ENCODE measurements at places on chromosomes 11 and 22.

DNA sequence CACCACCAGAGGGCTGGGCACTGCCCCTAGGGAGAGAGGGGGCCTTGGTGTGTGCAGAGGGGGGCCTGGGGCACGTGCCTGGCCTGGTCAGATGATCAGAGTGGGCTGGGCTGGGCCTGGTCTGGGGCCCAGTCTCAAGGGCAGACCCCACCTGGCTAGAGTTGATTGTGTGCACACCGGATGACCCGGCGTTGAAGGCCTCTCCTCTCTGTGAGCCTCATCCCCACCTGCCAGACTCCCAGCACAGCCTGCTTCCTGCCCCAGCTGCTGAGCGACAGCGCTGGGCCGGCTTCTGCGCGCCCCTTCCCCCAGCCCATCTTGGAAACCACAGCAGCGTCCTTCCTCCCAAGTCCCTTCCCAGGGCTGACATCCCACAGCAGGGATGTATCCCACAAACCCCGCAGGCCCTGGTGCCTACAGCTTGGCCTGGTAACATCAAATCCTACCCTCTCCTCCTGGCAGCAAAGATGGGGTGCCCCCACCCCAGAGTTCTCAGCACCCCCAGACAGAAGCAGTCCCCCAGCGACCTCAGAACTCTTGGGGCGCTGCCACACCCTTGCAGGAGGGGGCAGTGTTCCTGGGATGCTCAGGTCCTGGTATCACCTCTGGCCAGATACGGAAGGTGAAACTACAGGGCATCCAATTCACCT lies 11.0 kb upstream of the TSSC4 start:
- peaks cover 15% of the 10 kb centered on the region for H3K4me1 ChIP-seq
- H3K27ac ChIP-seq = peak overlapping the region; percentile 15
- DNase-seq = no peak
- H3K4me3 ChIP-seq = peak overlapping the region; percentile 63
- H3K36me3 ChIP-seq = peaks cover 4% of the 10 kb centered on the region
- H3K27me3 ChIP-seq = peaks cover 9% of the 10 kb centered on the region

GRCh38 chr11:108871867-108872266 lies 207.0 kb downstream of the DDX10 start:
- H3K36me3 ChIP-seq = no peaks in the 10 kb centered on the region
- H3K4me1 ChIP-seq = peaks cover 11% of the 10 kb centered on the region
- DNase-seq = no peak

- H3K36me3 ChIP-seq = no peaks in the 10 kb centered on the region
- no peak for DNase-seq
- H3K27ac ChIP-seq = no peak overlapping the region
- H3K4me1 ChIP-seq = no peaks in the 10 kb centered on the region
- peaks cover 7% of the 10 kb centered on the region for H3K27me3 ChIP-seq
- H3K4me3 ChIP-seq = no peak overlapping the region
Observed at GRCh38 chr22:35480627-35481550, 59.7 kb upstream of the RASD2 start.

DNA sequence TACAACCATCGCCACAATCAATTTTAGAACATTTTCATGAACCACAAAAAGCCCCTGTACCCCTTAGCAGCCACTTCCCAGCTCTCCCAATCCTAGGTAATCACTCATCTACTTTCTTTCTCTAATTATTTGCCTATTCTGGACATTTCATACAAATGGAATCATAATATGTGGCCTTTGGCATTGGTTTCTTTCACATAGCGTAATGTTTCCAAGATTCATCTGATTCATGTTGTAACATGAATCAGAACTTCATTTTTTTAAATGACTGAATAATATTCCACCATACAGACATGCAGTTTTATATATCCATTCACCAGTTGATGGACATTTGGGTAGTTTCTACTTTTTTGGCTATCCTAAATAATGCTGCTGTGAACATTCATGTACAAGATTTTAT lies 56.2 kb upstream of the RCN1 start:
- H3K4me3 ChIP-seq = no peak overlapping the region
- no peaks in the 10 kb centered on the region for H3K27me3 ChIP-seq
- no peaks in the 10 kb centered on the region for H3K36me3 ChIP-seq
- no peak overlapping the region for H3K27ac ChIP-seq
- DNase-seq = no peak

DNA sequence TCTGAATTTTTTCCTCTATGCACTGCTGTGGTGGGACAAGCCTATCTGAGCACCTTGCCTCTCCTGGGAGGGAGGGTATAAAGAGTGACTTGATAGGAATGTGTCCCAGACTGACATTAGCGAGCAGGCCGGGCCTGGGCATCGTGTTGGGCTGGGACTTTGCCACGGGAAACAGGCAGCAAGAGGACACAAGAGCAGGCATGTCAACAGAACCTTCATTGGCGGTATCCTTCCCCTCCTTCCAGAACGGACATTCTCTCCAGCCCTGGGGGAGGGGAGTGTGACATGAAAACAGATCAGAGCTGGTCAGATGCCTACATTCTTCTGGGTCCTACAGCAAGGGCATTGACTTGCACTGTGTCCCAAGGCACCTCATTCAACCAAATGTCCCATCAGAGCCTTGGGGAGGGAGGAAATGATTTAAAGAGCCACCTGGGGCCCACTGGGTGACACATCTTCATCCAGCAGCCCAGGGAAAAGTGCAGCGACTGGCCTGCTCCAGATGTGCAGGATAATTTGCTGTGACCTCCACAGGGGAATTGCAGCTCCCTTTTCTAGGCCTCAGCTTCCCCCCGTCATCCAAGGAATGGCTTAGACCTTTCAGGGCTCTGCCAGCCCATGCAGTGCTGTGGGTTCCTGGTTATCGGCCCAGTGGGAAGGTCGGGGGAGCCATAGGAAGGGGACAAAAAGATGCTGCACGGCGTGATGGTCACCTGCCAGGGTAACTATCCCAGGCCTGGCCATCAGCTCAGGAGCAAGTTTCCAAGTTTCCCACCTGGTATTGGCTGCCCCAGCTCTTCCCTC lies 21.8 kb upstream of the UVRAG start:
- DNase-seq = no peak
- H3K27ac ChIP-seq = no peak overlapping the region
- H3K4me3 ChIP-seq = no peak overlapping the region
- no peaks in the 10 kb centered on the region for H3K36me3 ChIP-seq
- peaks cover 6% of the 10 kb centered on the region for H3K4me1 ChIP-seq
